Small intestine (tissue), 16 donors: ENCODE measurements at places on chromosomes 2 and 18. TPM values are rescaled to one million over a fixed set of nuclear protein-coding genes. Genes with fewer than 3 reads are reported as not detected.

The SATB2 gene
- 2.2 TPM for polyA plus RNA-seq

DNA sequence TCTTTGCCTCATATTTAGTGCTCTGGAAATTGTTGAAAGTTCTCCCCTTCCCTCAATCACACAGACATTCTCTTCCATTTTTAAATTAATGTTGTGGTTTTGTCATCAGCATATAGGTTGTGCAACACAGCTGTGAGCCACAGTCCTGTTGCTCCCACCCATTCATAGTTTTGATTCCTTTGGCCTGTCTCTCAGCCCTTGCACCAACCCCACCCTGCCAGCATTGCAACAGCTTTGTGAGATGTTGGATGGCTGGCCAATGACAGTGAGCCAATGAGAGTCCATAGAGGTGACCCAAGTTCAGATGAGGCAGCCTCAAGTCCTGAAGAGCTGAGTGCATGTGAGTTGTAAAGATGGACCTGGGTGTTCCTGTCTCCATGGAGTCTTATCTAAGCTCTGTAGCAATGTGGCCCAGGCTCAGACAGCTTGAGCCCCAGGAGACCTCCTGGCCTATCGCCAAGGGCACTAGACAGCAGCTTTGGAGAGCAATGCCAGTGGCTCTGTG, 775.5 kb downstream of the RNF144A start:
- no peaks in the 10 kb centered on the region for H3K4me1 ChIP-seq
- no peak overlapping the region for H3K4me3 ChIP-seq
- DNase-seq = no peak
- H3K36me3 ChIP-seq = no peaks in the 10 kb centered on the region
- H3K27me3 ChIP-seq = no peaks in the 10 kb centered on the region

DNA sequence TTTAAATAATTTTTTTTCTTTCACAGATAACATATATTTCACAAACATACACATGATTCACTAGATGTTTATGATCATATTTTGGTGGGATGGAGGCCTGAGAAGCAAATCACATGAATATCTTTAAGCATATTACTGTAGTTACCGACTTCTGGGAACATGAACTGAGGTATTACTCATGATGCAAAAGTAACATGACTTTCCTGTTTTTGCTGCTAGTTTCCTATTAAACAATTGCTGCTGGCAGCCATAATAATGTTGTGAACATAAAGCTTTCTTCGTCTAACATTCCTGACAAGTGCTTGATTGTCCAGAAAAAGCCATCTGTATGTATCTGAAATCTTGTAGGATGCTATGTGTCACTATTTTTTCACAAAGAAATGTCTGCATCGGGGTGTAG, 145.4 kb downstream of the MTX2 start:
- no peaks in the 10 kb centered on the region for H3K36me3 ChIP-seq
- H3K27me3 ChIP-seq = no peaks in the 10 kb centered on the region
- no peak overlapping the region for H3K27ac ChIP-seq
- no peaks in the 10 kb centered on the region for H3K4me1 ChIP-seq
- no peak for DNase-seq

- no peak overlapping the region for H3K4me3 ChIP-seq
- no peak overlapping the region for H3K27ac ChIP-seq
- DNase-seq = no peak
- H3K27me3 ChIP-seq = no peaks in the 10 kb centered on the region
- H3K36me3 ChIP-seq = no peaks in the 10 kb centered on the region
- H3K4me1 ChIP-seq = no peaks in the 10 kb centered on the region
These were observed 774.3 kb upstream of the HS6ST1 start for GRCh38 chr2:129092956-129093355.

DNA sequence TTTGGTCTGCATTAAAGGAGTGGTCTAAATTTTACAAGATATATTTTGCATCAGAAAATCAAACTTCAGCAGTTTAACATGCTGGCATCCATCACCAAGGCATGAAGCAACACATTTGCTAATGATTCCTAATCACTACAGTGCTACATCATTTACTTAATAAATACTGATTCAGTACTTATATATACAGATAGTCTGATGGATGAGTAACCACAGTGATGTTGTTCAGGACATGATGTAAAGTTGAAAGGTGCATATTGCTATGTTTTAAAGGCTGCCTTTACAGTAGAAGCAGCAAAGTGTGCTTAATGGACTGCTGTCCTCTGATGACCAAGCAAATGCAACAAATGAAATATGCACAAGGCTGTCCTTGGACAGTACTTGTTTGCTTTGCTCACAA, 11.1 kb downstream of the SUPT7L start:
- DNase-seq = no peak
- peaks cover 32% of the 10 kb centered on the region for H3K36me3 ChIP-seq
- H3K4me3 ChIP-seq = no peak overlapping the region

GRCh38 chr2:112493858-112494648, 12.1 kb downstream of the TTL start:
- no peaks in the 10 kb centered on the region for H3K27me3 ChIP-seq
- H3K4me3 ChIP-seq = no peak overlapping the region
- no peak overlapping the region for H3K27ac ChIP-seq
- peaks cover 2% of the 10 kb centered on the region for H3K36me3 ChIP-seq
- H3K4me1 ChIP-seq = peaks cover 4% of the 10 kb centered on the region

DNA sequence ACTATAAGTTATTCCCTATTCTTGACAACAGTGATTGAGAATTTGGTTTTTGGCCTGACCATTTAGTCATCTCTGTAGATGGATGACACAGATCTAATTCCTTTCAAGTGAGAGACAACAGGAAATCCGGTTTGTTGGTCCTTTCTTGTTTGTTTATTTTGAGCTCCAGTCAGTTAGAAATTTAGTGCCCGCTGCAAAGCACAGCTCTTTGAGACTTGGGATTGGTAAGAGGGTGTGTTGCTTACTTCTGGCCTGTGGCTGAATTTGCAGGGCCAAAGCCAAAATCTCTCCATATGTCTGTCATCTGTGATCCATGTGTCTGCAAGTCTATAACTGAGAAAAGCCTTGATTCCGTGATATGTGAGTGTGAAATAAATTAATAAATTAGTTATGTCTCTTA, 74.3 kb downstream of the BIN1 start:
- no peak overlapping the region for H3K27ac ChIP-seq
- no peaks in the 10 kb centered on the region for H3K27me3 ChIP-seq
- H3K4me1 ChIP-seq = peaks cover 13% of the 10 kb centered on the region
- H3K4me3 ChIP-seq = no peak overlapping the region

GRCh38 chr2:198957181-198957580, 500.6 kb downstream of the SATB2 start:
- no peaks in the 10 kb centered on the region for H3K27me3 ChIP-seq
- no peaks in the 10 kb centered on the region for H3K4me1 ChIP-seq
- no peak overlapping the region for H3K4me3 ChIP-seq
- no peak for DNase-seq
- no peak overlapping the region for H3K27ac ChIP-seq

DNA sequence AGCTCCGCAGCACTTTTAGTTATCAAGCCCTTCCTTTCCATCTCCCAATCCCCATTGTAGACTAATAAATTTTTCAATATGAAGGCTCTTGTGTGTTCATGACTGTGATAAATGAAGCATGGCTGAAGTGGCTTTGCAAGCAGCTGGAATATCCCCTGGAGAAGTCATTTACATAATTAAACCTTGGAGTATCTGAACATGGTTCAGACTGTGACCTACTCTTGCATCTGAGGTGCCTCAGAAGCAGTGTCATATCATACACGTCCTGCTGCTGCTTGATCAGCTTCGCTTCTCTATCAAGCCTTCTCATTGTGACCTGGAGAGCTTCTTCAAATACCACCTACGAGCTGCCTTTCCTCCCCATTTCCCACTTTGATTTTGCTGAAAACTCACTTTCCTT, 48.4 kb upstream of the ZNF397 start:
- no peaks in the 10 kb centered on the region for H3K36me3 ChIP-seq
- H3K27ac ChIP-seq = no peak overlapping the region
- H3K27me3 ChIP-seq = no peaks in the 10 kb centered on the region
- no peak for DNase-seq

DNA sequence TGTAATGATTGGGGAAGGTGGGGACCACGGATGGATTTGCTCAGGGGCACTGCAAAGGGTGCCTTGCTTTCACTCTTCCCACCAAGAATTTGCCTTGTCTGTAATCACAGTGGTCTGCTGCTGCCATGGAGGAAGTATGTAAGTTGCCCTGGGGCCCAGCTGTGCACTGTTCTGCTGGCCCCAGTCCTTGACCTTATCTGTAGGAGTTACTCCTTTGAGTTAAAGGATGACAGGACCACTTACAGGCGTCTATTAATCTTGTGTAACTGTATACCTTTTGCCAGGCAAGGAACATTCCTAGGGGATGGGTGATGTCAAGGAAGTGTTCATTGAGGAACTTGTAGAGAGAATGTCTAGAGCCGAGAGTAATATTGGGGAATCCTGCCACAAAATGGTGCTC, 212.8 kb upstream of the LRRTM1 start:
- no peaks in the 10 kb centered on the region for H3K4me1 ChIP-seq
- no peak for DNase-seq
- H3K36me3 ChIP-seq = no peaks in the 10 kb centered on the region
- no peak overlapping the region for H3K27ac ChIP-seq
- no peaks in the 10 kb centered on the region for H3K27me3 ChIP-seq
- no peak overlapping the region for H3K4me3 ChIP-seq

DNA sequence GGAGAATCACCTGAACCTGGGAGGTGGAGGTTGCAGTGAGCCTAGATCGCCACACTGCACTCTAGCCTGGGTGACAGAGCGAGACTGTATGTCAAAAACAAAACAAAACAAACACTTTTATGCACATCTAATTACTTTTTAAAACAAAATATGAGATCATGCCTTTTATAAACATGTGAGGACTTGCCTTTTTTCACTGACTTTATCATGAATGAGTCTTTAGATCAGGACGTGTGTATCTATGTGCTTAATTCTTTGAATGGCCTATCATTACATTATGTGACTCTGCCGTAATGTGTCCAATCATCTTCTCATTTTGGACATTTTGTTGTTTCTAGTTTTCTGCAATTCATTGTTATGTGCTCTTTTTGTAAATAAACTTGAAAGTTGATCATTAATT, 58.7 kb downstream of the FAM117B start:
- H3K36me3 ChIP-seq = peaks cover 19% of the 10 kb centered on the region
- H3K4me1 ChIP-seq = no peaks in the 10 kb centered on the region
- no peak overlapping the region for H3K27ac ChIP-seq
- no peak for DNase-seq

DNA sequence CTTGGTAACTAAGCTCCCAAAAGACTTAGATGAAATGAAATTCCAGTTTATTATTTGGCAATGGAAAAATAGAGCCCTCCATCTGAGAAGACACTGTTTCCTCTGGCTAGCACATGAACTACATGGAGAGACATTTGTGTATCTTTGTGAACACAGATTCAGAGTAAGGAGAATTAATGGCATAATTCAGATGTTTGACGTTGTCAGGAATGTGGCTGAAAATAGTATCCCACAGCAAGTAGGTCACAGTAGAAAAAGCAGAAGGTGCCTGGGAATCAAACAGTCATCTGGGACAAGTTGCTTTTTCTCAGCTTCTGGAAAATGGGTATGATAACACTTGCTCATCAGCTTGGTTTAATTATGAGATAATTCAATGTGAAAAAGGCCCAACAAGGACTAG, 288.6 kb downstream of the PTPRM start:
- DNase-seq = no peak
- H3K27me3 ChIP-seq = no peaks in the 10 kb centered on the region
- no peak overlapping the region for H3K4me3 ChIP-seq
- no peak overlapping the region for H3K27ac ChIP-seq

DNA sequence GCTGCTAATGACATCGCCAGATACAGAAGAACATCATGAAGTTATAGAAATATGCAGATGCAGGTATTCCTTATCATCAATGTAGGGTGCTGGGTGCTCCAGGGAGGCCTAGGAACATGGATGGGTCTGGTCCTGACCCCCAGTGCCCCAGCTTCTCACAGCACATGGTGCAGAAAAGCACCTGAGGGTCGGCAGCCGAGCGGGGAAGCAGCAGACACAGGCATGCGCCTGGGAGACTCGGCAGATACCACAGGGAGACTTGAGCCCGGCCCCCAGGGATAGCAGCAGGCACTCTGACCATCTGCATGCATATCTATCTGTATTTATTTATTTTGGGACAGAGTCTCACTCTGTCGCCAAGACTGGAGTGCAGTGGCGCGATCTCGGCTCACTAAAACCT, 43.2 kb downstream of the TMEM18 start:
- peak overlapping the region; percentile 51 for H3K27ac ChIP-seq
- H3K36me3 ChIP-seq = no peaks in the 10 kb centered on the region
- H3K4me3 ChIP-seq = no peak overlapping the region
- H3K4me1 ChIP-seq = peaks cover 12% of the 10 kb centered on the region
- no peak for DNase-seq

- H3K4me1 ChIP-seq = peaks cover 2% of the 10 kb centered on the region
- H3K27ac ChIP-seq = peak overlapping the region; percentile 66
- H3K27me3 ChIP-seq = no peaks in the 10 kb centered on the region
- no peaks in the 10 kb centered on the region for H3K36me3 ChIP-seq
- peak; percentile 56 for DNase-seq
- peak overlapping the region; percentile 89 for H3K4me3 ChIP-seq
These were observed 866 bp downstream of the CRIM1 start for GRCh38 chr2:36356298-36356989.

DNA sequence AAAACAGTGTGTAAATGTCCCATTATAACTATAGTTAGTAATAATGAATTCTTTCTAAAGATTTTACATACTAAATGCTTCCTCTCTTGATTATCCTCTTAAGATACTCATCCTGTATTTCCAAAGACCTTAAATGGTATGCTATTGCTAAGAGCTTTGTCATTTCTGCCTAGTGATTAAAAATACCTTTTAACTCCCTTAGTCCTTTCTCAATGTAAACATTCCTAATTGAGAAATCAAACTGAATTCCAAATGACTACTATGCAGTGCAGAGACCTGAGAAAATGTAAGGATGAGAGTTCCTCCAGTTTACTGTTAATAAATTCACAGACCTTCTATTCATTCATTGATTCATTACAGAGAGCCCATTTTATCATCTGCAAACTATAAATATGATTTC, 86.9 kb downstream of the SOS1 start:
- peaks cover 26% of the 10 kb centered on the region for H3K36me3 ChIP-seq
- no peaks in the 10 kb centered on the region for H3K4me1 ChIP-seq
- no peak overlapping the region for H3K4me3 ChIP-seq

DNA sequence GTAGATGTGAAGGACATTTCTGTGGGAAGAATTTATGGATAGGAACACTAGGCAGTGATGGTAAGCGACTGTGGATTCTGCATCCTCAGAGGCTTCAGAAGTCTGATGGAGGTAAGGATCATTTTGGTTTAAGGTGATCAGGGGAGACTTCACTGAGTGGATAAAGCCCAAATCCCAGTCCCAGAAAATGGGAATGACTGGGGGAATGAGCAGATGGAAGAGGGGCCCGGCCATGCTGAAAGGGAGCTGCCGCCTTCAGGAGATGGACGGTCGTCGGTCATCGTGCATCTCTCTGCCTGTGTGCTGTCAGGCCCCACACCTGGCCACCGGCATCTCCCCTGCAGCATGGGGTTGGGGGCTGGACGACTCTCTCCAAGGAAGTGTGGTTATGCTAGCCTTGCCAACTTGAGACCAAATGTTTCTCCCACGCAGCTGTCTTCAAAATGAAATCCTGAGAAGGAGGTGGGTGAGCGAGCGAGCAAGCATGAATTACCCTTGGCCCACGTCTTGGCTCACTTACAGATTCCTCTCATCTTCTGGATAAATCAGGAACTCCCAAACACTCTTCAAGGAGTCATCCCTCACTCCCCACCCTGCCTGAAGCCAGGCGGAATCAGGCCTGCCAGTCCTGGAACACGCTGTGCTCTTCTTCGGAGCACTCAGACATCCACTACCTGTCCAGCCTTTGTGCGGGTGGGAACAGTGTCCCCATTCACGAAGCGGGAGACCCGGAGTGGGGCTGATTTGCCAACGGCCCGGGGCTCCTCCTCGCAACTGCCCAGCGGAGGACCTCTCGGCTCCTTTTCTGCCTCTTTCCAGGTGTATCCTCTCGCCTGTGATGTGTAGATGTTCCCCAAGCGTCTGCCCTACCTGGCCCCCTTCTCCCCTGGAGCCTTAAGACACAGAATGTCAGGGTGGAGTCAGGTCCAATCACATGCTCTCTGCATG, 85.6 kb downstream of the PRKCE start:
- no peak overlapping the region for H3K27ac ChIP-seq
- no peak overlapping the region for H3K4me3 ChIP-seq
- no peaks in the 10 kb centered on the region for H3K27me3 ChIP-seq
- no peaks in the 10 kb centered on the region for H3K4me1 ChIP-seq
